ENCODE measurements at places on chromosomes 11 and 22. TPM values are rescaled to one million over a fixed set of nuclear protein-coding genes. Genes with fewer than 3 reads are reported as not detected.

Gene NEAT1
- 471 TPM for total RNA-seq

Gene C11orf86
- not detected for total RNA-seq

Gene PDE3B
- 1.2 TPM for total RNA-seq

Gene TIMP3
- 81.7 TPM for total RNA-seq

Gene A4GALT
- total RNA-seq = 12.5 TPM
